ENCODE measurements at places on chromosomes 7 and 10. TPM values are rescaled to one million over a fixed set of nuclear protein-coding genes. Genes with fewer than 3 reads are reported as not detected.

AP5Z1 gene
- total RNA-seq, result 37.6 TPM

SHLD2 gene
- 33.0 TPM for total RNA-seq

STEAP1B gene
- total RNA-seq, result 2.6 TPM

ZNRF2 gene
- total RNA-seq, result 17.6 TPM

MMP21 gene
- total RNA-seq, result 0.29 TPM

OR2A1 gene
- 0.16 TPM for total RNA-seq

GRM8 gene
- total RNA-seq, result 0.16 TPM
